ENCODE measurements at places on chromosomes 16 and 17.

DNA sequence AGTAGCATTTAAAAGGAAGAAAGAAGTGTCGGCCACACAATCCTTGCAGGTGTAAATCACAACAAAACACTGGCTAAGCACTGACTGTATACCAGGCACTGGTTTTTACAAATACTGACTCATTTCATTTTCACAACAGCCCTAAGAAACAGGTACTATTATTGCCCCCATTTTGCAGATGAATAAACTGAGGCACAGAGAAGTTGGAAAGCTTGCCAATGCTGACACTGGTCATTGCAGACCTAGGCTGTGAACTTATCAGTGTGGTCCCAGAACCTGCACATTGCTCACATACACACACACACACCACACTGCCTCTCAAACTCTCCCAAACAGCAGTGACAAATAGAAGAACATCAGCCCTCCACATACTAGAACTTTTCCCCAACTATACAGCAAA lies 37.6 kb downstream of the CDYL2 start:
- no peak for DNase-seq

DNA sequence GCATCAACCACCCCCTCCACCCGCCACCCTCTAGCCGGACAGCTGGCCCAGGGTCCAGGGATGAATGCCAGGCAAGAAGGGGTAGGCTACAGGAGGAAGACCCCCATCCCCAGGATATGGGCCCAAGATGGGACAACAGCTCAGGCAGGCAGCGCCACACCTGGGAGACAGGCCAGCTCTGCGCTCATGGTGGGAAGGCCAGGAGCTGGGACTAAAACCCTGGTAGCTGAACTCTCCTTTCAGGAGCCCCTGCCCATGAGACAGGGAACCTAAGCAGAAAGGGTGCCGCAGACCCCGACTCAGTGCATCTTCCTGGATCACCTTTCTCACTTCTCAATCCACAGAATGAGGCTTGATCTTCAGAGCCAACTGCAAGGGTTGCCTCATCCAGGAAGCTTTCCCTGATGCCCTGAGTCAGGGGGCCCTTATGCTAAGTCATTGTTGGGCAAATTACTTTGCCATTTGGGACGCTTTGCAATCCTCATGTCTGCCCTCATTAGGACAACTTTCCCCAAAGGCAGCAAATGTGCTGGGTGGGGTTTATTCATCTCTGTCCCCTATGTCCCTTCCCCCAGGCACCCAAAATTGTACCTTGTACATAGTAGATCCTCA lies 9.0 kb downstream of the ZDHHC1 start:
- DNase-seq, result no peak

GRCh38 chr17:75440738-75441448 lies 15.5 kb upstream of the TMEM94 start:
- no peak for DNase-seq

GRCh38 chr16:64539811-64540371 lies 582.0 kb downstream of the CDH11 start:
- no peak for DNase-seq

- DNase-seq, result no peak
Measured at GRCh38 chr17:56389356-56389755, 204.1 kb upstream of the NOG start.

- no peak for DNase-seq
Measured at GRCh38 chr17:16288860-16289571, 64.3 kb downstream of the CENPV start.

GRCh38 chr16:71555230-71555891 lies 21.5 kb downstream of the TAT start:
- DNase-seq, result no peak

DNA sequence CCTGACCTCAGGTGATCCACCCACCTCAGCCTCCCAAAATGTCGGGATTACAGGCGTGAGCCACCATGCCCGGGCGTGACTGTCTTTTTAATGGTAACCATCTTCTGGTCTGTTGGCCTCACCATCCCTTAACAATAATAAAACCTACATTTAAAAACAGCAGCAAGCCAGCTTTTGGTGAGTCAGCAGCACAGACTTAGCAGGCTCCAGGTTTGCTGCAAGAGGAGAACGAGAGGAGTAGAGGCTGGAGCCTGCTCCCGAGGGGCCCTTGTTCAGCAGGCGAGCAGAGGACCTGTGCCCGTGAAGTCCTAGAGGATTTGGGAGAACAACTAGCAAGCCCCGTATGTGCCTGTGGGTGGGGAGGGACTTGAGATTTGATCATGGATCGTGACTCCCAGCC lies 35.7 kb downstream of the MYH13 start:
- DNase-seq, result no peak

- DNase-seq, result no peak
Measured at GRCh38 chr16:49277766-49278566, 3.7 kb downstream of the CBLN1 start.

DNA sequence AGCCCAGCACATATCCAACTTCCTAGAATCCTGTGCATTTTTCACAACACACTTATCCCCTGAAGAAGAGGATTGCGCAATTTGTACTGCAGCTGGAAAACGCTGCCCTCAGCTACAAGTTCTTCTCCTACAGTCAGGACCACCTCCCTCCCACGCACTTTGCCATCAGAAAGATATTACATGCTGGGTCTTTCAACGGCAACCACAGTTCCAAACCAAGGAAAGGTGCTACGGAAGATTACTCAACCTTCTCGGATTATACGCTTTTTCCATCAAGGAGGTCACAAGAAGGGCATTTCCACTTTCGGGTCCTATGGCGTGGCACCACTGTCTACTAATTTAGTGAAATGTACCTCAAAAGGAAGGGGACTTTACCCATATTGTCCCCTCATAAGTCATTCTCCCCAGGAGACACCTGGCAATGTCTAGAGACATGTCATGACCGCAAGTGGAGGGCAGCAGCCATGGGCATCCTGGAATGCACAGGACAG lies 35.2 kb downstream of the USP7 start:
- DNase-seq, result peak; percentile 22

- DNase-seq, result no peak
Measured at GRCh38 chr16:9392956-9393355, 301.5 kb downstream of the HAPSTR1 start.

DNA sequence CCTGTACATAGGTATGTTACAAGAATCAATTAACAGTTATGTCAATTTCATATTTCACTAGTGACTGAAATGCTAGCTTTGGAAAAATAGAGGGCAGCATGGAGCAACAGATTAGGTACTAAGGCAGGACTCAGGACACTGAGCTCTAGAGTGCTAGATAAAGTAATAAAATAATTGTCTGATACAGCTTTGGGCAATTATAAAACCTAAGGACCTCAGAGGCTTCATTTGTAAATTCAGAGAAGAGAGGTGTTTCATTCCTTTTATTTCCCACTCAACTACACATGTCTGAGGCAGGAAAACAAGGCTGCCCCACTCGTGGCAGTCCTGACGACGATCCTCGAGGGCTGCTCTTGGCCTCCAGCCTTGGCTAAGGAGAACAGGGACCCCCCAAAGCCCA lies 81.5 kb downstream of the CA4 start:
- DNase-seq, result no peak

GRCh38 chr17:41977991-41978390 lies 11.4 kb downstream of the CNP start:
- DNase-seq, result no peak

DNA sequence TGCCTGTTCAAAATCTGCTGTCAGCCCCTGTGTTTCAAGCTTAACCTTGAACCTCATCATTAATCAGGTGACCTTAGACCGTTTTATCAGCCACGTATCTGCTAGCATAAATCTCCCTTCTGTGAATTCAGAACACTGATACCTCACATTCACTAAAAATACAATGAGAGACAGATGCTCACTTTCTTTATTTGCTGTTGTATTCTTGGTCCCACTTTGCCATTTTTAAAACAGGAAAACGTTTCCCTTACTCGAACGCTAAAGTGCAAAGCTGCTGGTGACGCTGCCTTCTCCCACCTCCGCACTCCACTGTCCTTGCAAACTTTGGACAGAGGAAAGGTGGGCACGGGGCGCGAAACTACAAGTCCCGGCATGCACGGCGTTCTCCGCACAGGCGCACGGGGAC lies 220 bp upstream of the ARHGAP44 start:
- DNase-seq, result no peak

DNA sequence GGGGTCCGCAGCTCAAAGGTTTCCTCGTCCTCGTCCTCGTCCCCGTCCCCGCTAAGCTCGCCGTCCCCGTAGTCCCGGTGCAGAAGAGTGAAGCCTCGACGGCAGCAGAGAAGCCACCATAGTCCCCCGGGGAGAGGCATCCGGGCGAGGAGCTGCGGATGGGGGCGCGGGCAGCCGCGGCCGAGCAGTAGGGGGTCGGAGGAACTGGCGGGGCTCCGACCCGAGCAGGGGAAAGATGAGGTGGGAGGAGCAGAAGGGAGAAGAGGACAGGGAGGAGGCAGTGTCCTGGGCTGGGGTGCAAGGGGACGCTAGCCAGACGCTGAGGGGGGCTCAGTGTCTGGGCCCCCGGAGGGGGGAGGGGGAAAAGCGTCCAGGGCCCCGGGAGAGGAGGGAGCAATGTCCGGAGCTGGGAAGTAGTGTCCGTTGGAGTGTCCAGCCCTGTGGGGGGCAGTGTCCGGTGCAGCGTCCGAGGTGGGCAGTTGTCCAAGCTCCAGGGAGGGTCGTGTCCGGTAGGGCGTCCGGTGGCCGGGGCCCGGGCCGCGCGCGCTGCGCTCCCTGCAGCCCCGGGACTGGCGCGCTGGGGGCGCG lies at the start of gene PLEKHH3:
Gene PLEKHH3 (minus strand): TSS at position 571 of the 588 bp plus-strand sequence. CDS start 431 bp downstream, at position 140.
- DNase-seq, result no peak

- no peak for DNase-seq
Measured at GRCh38 chr16:9159839-9160550, 68.6 kb downstream of the HAPSTR1 start.

- no peak for DNase-seq
Measured at GRCh38 chr17:66813296-66813695, 21.6 kb upstream of the CACNG5 start.

DNA sequence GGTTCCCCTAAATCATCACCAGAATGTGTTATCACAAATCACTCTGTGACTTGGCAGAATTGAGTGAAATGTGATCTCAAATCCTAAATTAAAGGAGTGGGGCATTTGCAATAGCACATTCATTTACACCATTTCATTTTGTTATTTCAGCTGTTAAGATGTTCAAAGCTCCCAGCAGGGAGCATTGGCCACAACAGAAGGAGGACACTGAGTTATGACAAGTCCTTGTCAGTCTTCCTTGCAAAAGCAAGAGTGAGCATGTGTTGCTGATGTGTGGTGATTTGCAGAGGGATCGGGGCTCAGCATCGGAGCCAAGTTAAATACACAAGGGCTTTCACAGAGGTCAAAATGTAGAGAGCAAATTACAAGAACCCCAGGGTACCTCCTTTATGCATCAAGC lies 372.2 kb upstream of the CDH5 start:
- DNase-seq, result no peak

DNA sequence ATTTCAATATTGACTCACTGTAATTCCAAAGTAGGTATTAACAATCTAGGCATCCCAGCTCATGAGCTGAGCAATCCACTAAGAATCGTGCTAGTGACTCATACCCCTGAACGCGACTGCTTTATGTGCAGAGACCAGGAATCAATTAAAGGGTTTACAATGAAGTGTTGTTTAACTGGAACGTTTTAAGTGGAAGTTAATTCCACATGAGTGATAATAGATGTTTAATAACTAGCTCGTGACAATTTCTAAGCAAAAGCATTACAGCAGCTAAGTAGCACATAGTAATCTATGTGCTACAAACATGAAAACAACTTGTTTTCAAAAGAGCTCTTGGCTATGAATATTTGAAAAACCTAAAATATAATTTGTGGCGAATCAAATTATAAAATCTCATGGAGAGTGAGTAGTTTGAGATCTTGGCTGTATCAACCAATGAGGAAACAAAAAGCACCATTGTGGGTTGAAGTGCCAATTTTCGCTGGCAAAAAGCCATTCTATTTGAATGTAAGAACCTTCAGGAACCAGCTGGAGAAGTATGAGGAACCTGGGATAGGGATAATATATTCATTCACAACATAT lies 9.4 kb downstream of the GJC1 start:
- DNase-seq, result no peak

DNA sequence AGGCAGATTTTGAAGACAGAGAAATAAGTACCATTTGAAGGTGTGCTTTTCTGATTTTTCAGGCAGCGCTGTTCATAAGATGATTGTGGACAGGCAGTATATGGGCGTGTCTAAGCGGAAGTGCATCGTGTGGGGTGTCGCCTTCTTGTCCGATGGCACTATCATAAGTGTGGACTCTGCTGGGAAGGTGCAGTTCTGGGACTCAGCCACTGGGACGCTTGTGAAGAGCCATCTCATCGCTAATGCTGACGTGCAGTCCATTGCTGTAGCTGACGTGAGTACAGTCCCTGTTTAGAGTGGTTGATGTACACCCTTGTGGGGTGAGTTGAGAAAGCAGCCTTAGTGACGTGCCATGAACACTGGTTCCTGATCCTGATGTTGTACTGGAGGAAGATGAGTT lies 10.7 kb downstream of the UTP4 start:
- DNase-seq, result no peak

GRCh38 chr17:51590071-51590656 lies 329.8 kb downstream of the UTP18 start:
- peak; percentile 61 for DNase-seq

GRCh38 chr16:72857834-72858664 lies 189.9 kb downstream of the ZFHX3 start:
- DNase-seq, result no peak

- no peak for DNase-seq
Measured at GRCh38 chr17:28712032-28712704, 480 bp upstream of the PROCA1 start.

- DNase-seq, result no peak
Measured at GRCh38 chr16:82653550-82654511, 27.1 kb downstream of the CDH13 start.

GRCh38 chr16:57083485-57084126 lies 8.8 kb upstream of the CPNE2 start:
- no peak for DNase-seq

- no peak for DNase-seq
Measured at GRCh38 chr16:23710504-23710903, 2.5 kb downstream of the ERN2 start.

DNA sequence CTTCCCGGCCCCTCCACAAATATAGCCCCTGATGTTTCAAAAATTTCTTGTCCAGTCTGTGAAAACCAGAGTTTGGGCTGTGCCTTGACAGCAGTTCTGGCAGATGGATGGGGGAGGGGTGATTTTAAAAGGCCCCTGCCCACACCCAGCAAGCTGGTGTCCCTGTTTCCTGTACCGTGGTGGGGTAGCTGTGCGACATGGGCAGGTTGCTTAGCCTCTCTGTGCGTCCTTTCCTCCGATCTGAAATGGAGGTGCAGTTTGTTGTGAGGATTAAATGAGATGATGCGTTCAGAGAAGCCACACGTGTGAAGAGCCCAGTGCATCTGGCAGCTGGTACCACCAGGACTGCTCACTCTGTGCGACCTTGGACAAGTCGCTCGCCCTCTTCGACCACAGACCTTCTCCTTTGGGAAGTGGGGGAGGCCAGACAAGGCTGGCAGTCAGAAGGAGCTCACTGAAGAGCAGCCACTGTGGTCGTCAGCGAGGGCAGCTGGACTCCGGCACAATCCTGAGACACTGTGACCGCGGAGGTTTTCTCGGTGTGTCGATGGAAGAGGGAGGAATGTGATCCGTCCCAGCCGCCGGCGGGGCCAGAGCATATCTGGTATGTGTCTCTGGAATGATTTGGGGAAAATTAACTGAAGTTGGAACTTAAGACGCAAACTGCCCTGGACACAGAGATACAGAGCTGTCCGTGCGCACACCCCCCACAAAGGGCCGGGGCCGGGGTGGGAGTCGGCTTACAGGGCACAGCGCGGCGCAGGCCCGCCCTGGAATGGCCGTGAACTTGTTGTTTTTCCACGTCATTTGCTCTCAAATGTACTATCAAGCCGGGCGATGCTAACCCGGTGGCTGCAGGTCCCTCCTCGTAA lies 721 bp upstream of the WFIKKN2 start:
- DNase-seq, result no peak

Measured in forelimb muscle (tissue), 1 donor.